ENCODE measurements at places on chromosomes 6 and 20. TPM values are rescaled to one million over a fixed set of nuclear protein-coding genes. Genes with fewer than 3 reads are reported as not detected.

Gene ECT2L
- total RNA-seq = under 0.01 TPM

Gene NNAT
- total RNA-seq = not detected

Gene FAM217A
- not detected for total RNA-seq

Gene SPAG4
- total RNA-seq = 3.2 TPM

Gene GSTA3
- total RNA-seq = not detected

Gene PPP1R3G
- total RNA-seq = 3.3 TPM
